Stimulated activated CD4-positive, alpha-beta T cell treated with anti-CD3 and anti-CD28 coated beads, Interleukin-15, amount 100 ng/mL, for 48 hours (primary cell): ENCODE measurements at places on chromosomes 2 and 18.
A peak's percentile ranks its signal among the peaks of the same experiment; 100 is the strongest.

DNA sequence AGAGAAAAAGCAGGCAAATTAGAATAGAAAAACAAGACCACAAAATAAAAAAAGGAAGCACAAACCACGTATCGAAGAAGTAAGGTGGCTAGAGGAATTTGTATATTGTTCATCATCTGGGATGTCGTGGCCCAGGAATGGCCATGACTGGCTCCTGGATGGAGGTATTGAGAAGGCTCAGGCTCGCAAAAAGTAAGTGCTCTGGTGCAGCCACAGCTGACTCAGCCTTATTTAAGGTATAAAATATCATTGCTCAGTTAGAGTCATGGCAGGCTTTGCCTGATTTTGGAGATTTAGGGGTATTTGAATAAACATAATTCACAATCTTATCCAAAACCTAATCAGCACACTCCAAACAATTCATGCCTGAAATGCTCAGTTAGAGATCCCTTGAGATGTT lies 78.4 kb upstream of the FANCL start:
- DNase-seq = no peak

DNA sequence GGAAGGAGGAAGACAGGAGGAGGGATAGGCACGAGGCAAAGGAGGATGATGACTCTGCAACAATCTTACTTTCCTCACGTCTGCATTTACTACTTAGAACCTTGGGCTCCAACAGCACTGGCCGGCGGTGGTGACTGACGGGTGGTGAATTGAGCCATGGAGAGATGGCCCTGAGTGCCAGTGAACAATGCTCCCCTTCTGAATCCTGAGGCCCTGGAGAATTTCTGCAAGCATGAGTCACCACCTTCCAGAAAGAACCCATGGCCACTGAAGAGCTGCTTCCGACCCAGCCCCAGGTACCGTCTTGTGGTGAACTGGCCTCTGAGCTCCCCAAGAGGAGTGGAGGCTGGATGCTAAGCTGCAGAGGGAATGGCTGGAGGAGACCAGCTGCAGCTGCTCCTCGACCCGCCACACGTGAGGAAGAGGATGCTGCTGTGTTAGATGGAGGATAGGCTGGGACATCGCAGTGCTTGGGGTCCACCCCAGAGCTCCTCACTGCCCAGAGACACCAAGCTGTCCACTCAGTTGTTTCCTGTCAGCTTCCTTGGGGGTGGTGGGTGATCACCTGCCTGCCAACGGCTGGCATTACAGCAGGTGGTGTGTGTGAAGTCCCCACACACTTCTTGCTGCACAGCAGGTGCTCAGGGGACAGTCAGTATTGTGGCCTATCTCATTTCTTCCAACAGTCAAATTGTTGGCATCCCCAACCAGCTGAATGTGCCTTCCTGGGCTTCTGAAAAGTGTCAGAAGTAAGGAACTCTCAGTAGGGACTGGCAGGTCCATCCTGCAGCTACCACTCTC lies 186.5 kb upstream of the ID2 start:
- DNase-seq = no peak

GRCh38 chr18:24658302-24658701 lies 197.9 kb downstream of the HRH4 start:
- no peak for DNase-seq

DNA sequence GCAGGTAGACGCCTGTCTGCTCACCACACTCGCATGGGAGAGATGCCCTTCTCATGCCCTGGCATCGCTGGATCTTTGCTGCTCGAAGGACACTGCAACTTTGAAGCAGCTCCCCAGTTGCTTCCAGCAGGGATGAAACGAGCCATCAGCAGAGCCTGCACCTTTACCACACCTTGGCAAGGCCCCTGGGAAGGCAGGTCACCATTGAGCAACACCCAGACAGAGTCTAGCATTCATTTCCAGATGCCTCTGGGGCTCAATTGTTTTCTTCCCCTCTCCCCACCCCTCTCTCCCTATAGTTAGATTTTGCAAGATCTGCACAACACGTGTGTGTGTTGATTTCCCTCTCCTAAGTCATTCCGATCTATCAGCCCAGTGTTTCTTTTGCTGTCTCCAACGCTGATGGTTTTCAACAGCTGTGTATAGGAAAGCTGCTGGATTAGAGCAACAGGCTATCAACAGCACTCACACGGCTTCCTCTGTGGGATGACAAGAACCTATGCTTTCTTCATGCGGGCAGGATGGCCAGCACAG lies 25.6 kb upstream of the INHBB start:
- no peak for DNase-seq

- no peak for DNase-seq
Observed at GRCh38 chr2:86336675-86337243, 667 bp downstream of the REEP1 start.

- no peak for DNase-seq
Observed at GRCh38 chr2:34474646-34475045, 875.5 kb upstream of the FAM98A start.

DNA sequence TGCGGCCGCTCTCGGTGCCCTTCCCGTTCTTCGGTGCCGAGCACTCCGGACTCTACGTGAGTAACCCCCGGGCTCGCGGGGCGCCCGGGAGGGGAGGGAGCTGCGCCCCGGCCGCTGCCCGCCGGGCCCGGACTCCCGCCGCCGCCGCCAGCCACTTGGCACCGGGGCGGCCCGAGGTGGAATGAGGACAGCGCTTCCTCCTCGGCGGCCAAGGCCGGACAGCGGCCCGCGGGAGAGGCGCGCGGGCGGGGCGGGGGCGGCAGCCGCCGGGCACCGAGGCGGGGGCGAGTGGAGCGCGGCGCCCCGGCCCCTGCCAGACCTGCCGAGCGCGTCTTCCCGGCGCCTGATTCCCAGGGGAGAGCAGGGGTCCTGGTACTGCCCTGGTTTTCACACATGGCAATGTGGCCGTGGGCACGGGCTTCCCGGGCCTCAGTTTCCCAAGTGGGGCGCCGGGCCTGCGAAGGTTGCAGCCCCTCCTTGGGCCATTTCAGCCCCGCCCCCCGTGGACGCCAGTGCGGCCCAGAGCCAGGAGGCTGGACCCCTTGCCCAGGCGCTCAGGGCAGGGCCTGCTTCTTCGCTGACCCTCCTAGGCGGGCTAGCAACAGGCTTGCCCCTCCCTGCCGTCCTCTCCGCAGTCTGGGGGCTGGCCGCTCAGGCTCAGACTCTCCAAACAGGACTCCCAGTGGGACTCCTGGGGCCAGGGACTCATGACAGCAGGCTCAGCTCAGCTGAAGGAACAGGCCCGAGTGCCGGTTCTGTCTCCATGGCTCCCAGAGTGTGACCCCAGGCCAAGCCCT lies 775 bp downstream of the SNED1 start:
- no peak for DNase-seq

DNA sequence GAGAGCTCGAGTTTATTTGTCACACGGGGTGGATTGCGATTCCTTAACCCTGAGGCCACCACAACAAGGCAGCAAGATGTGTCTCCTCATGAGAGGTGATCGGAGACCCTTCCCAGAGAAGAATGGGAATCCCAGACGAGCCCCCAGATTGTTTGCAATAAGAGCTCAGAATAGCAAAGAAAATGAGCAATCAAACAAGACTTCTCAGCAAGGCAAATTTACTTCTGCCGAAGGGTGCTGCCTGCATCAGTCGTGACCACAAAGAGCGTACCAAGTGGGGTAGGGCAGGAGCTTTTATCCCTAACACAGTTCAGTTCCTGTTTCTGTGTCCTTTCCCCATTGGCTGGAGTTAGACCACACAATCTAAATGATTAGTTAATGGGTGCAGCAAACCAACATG lies 237.5 kb upstream of the SYT4 start:
- DNase-seq = no peak

GRCh38 chr18:24248359-24248758 lies 109.5 kb downstream of the CABYR start:
- DNase-seq = no peak

DNA sequence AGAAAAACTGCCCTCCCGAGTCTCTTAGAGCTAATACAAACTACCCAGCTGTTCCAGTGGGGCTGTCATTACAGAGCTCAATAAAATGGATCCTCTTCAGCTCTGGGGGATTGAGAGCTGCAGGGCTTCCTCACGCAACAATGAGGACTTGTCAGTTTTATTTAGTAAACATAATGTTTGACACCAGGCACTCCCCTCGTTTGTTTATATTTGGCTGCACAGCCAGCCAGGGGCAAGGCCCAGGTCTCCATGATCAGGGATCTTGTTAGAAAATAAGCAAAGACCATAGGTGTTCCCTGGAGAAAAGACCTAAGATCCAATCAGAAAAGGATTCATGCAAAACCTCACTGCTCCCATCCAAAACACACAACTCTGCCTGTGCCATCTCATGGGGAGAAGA lies 158.2 kb downstream of the C1D start:
- DNase-seq = no peak

DNA sequence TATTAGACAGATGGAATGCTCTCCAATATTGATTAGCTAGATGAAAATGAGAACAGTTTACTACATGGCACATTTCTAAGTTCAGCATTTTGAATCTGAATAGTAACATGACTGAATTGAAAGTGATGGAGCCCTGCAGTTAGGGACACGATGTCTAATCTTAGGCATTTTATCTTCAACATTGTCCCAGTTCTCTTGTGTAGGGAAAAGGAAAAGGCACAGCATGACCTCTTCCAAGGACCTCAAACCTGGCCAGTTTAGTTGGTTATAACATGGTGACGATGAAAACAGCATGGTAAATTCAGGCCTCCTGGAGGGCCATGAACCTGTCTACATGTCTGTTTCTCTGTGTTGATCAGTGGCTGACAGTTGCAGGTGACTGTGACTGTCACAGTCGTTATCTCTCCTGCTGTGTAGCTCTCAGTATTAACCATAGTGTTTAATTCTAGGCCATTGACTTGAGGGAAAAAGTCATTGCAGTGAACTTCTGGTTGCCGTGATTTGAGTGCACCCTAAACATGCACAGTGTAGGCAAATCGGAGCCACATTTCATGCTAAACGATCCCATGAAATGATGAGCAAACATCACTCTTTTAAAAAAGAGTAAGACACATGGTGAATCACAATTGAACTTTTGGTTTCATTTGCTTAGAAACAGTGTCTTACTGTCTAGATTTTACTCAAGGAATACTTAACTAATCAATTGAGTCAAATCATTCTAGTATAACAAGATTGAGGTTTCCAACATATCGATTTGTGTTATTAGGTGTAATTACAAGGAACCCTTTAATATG lies 129.7 kb downstream of the PHLPP1 start:
- peak; percentile 33 for DNase-seq

GRCh38 chr2:188466761-188467160 lies 175.1 kb downstream of the GULP1 start:
- DNase-seq = no peak

DNA sequence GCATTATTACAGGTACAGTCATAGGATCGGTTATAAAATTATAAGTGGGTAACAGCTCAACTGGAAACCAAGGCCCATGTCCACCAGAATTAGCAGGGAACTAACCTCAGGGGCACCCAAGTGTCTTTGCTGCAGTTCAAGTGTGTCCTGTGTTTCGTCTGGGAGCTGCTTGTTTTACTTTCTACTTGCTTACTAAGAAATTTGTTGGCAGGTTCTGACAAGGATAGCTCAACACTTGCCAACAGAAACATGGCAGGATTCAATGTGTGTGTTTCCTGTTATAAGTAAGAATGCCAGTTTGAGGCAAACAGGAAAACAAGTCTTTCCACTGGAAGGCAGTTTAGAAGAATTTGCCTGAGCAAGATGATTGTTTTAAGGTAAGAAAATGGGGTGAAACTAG lies 104.5 kb downstream of the EPHA4 start:
- DNase-seq = no peak

DNA sequence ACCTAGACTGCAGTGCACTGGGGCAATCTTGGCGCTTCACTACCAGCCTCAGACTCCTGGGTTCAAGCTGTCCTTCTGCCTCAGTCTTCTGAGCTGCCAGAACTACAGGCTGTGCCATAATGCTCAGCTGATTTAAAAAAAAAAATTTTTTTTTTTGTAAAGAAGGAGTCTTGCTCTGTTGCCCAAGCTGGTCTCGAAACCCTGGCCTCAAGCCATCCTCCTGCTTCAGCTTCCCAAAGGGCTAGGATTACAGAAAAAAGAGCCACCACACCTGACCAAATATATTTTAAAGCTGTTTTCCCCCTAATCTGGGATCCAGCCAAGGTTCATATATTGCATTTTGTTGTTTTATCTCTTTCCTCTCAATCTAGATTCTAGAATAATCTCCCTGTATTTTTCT lies 82.2 kb downstream of the RAB31 start:
- DNase-seq = no peak

GRCh38 chr18:47752796-47753645 lies 177.4 kb downstream of the SMAD2 start:
- no peak for DNase-seq

- no peak for DNase-seq
Observed at GRCh38 chr2:121501554-121501953, 29.1 kb upstream of the RNU4ATAC start.

DNA sequence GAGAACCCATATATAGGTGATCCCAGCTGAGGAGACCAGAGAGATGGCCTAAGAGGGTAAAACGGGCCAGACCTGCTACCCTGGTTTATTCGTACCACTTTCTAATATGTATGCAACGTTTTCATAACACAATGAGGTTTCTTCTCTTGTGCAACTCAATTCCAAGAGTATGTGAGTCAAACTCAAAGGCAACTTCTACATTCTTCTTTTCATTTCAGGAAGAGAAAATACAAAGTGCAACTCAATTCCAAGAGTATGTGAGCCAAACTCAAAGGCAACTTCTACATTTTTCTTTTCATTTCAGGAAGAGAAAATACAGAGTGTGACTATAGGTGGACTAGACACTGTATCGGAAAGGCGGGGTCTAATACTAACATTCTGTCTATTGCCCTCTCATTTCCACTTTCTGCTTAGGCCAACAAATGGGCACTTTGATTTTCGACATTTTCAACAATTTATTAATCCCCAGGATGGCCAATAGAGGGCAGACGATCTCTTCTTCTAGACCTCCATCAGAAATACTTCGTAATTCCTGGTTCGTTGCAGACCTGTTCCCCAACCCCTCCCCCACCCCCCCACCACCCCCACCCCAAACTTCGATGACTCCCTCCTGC lies 3.7 kb upstream of the CRIM1 start:
- DNase-seq = no peak

- no peak for DNase-seq
Observed at GRCh38 chr2:17590342-17590911, 49.9 kb downstream of the VSNL1 start.

DNA sequence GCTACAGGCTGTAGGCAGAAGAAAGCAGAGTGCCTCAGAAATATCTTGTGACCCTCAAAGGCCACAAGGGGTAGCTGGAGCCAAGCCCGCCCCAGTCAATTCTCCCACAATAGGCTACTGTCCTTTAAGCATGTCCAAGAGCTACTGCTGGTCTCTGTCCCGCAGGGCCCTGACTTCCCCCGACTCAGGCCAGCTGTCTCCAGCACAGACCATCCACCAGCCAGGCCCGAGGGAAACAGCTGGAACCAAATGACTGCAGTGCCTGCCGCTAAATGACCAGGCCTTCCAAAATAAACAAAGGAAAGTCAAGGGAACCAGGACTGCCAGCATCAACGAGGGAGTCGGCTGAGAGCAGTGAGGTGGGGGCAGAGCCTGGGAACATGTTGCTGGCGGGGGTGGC lies 36.7 kb downstream of the MCFD2 start:
- no peak for DNase-seq
